K562 (cell line): ENCODE measurements at places on chromosomes 6 and 20. TPM values are rescaled to one million over a fixed set of nuclear protein-coding genes. Genes with fewer than 3 reads are reported as not detected.

DNA sequence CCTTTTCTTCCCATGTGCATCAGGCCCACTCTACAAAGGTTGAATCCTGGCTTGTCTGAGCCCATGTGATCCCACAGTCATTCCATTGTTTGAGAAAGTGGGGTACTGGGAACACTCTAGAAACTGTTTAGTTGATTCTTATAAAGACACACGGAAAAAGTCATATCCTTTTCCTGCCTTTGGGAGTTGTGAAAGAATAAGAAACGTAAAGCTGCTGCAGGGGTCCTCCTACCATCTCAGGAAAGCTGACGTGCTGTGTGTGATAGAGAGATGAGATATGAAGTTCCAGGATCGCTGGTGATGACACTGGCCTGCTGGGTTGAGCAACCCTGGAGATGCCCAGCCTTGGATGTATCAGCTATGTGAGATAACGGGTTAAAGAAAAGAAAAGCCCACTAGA lies 21.3 kb upstream of the HLA-DRB5 start:
- DNase-seq = no peak
- no peak overlapping the region for H3K4me3 ChIP-seq
- no peaks in the 10 kb centered on the region for H3K4me1 ChIP-seq
- no peaks in the 10 kb centered on the region for H3K36me3 ChIP-seq

The TASP1 gene
- 5.4 and 5.9 TPM in 2 replicates for total RNA-seq

The TSBP1 gene
- total RNA-seq = not detected in 2 replicates

The HCRTR2 gene
- not detected in 2 replicates for total RNA-seq

The TMEM151B gene
- not detected in 2 replicates for total RNA-seq

The FAM120B gene
- total RNA-seq = 22.6 and 23.0 TPM in 2 replicates

The FAM83C gene
- total RNA-seq = not detected in 2 replicates

- no peaks in the 10 kb centered on the region for H3K4me1 ChIP-seq
- H3K27me3 ChIP-seq = no peaks in the 10 kb centered on the region
- H3K4me3 ChIP-seq = no peak overlapping the region
- DNase-seq = no peak
These were observed 101.8 kb upstream of the SGK1 start for GRCh38 chr6:134419716-134420115.

- peaks cover 50% of the 10 kb centered on the region for H3K27me3 ChIP-seq
- DNase-seq = no peak
- H3K4me1 ChIP-seq = peaks cover 3% of the 10 kb centered on the region; the same call in 1 of the 2 replicates
- no peak overlapping the region for H3K4me3 ChIP-seq
- no peaks in the 10 kb centered on the region for H3K36me3 ChIP-seq
These were observed 58.2 kb upstream of the FOXP4 start for GRCh38 chr6:41487860-41488432.

DNA sequence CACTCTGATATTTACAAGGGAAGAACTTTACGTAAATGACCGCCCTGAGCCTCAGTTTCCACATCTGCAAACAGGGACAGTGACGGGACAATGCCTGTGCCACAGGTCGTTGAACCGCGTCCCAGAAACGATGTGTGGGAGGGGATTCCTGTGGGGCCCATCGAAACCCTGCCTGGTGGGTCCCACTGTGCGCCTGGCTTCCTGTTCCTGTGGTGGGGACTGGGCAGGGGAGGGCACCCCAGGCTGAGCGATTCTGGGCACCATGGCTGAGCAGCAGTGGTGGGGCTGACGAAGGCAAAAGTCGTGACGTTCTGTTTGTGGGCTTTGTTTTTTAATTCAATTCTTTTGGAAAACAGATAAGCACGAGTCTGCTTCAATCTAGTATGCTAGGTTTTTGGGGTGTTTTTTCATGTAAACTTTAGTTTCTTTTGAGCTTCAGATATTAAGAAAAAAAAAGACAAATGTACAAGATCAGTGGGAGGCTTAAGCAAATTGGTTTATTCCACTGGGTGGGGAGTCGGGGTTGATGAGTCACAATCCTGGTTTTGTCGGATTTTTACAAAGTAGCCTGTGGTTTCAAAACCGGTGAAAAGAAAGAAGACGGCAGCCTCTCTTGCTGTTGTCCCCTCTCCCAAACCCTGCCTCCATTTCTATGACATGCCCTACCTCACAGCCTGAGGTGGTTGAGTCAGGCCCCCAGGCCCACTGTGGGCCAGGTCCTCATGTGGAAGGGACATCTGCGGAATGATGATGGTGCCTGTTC lies 40.4 kb downstream of the GNAS-AS1 start:
- no peak for DNase-seq
- H3K27ac ChIP-seq = no peak overlapping the region
- H3K36me3 ChIP-seq = no peaks in the 10 kb centered on the region

The GSTA3 gene
- not detected in 2 replicates for total RNA-seq

- H3K4me1 ChIP-seq = peaks cover 17% of the 10 kb centered on the region
- no peak overlapping the region for H3K4me3 ChIP-seq
- H3K27me3 ChIP-seq = no peaks in the 10 kb centered on the region
- no peak overlapping the region for H3K27ac ChIP-seq
- peak; percentile 7 for DNase-seq
These were observed 150.6 kb downstream of the RPS12 start for GRCh38 chr6:132964868-132965382.

The TBC1D20 gene
- 17.8 and 20.6 TPM in 2 replicates for total RNA-seq

DNA sequence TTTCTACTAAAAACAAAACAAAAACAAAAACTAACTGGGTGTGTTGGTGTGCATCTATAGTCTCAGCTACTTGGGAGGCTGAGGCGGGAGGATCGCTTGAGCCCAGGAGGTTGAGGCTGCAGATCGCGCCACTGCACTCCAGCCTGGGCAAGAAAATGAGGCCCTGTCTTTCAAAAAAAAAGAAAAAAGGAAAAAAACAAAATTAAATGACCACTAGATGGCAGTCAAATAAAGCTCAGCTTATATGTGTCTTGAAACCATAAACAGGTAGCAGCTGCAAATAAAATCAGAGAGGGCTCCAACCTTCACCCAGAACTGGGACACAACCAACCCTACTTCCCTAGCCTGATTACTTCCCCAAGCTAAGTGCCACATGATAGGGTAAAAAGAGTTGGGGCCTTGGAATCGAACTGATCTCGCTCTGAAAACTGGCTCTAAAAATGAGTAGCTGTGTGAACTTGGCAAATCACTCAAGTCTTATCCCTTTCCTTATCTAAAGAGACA lies 67.1 kb upstream of the ADGRF4 start:
- H3K4me3 ChIP-seq = no peak overlapping the region
- DNase-seq = peak; percentile 48
- H3K36me3 ChIP-seq = peaks cover 3% of the 10 kb centered on the region; the same call in 2 of the 3 replicates
- no peaks in the 10 kb centered on the region for H3K4me1 ChIP-seq
- no peak overlapping the region for H3K27ac ChIP-seq

The KIF13A gene
- total RNA-seq = 30.1 and 33.8 TPM in 2 replicates

- H3K27ac ChIP-seq = no peak overlapping the region
- DNase-seq = no peak
- peaks cover 66% of the 10 kb centered on the region for H3K4me1 ChIP-seq
- no peaks in the 10 kb centered on the region for H3K27me3 ChIP-seq
These were observed 5.2 kb downstream of the TEAD3 start for GRCh38 chr6:35491558-35492257.

The RSPH3 gene
- 2.6 and 2.9 TPM in 2 replicates for total RNA-seq

The ULBP3 gene
- 0.38 TPM in 1 of 2 replicates, not detected in the other for total RNA-seq

DNA sequence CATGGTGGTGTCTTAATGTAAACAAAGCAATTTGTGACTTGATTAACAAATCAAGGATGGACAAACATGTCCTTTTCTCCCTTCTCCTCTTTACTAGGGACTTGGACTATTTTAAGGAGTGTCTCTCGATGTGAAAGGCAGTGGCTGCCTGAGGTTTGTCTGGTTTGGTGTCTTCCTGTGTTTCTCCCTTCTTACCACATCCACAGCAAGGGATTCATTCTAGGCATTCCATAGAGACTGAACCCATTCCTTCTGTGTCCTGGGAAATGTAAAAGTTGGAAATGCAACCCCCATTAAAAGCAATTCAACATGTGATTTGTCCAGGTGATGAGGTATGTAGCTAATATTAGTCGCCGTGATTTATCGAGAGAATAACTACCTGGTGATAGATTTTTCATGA lies 15.9 kb downstream of the NRN1 start:
- H3K4me1 ChIP-seq = no peaks in the 10 kb centered on the region
- no peak overlapping the region for H3K27ac ChIP-seq
- no peak for DNase-seq
- H3K4me3 ChIP-seq = no peak overlapping the region

DNA sequence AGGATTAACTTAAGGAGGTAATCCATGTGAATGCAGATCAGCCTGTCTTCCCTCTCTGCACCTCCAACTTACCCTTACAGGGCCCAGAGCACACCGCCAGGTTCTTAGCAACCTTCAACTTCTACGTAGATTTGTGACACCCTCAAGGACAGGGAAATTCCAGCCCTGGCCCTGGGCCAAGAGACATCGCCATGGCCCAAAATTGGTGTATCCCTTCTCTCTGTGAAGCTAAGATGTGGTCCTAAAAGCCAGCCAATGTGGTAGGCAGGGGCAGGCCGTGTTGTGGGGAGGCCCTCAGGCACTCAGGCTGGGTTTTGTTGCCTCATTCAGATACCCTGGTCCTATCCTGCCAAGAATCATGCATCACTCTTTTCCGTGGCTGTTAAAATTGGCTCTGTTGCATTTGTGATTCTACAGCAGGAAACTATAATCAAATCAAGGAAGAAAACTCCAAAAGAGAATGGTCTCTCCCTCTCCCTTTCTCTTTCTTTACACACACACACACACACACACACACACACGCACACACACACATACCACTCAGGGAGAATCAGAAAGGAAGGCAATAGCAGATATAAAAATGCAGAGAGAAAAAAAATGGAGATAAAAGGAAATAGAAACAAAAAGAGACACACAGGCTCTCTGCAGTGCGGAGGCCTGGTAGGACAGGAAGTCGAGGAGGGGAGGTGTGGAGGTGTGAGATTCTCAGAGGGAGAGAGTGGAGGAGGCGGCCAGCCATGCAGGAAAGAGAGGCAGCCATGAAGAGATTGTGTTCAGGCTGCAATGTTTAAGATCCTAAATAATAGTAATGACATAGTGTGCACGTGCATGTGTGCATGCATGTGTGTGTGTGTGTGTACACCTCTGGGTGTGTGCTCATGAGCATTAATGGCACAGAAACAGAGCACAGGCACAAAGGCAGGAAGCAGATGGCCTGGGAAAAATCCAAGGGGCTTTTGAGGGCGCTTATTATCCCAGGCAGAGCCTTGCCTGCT lies 201.8 kb upstream of the LRFN2 start:
- H3K36me3 ChIP-seq = no peaks in the 10 kb centered on the region
- 0 out of 3 replicates have a peak, but pooled peaks cover 2% of the 10 kb centered on the region for H3K27me3 ChIP-seq
- DNase-seq = no peak
- no peak overlapping the region for H3K4me3 ChIP-seq
- no peaks in the 10 kb centered on the region for H3K4me1 ChIP-seq

DNA sequence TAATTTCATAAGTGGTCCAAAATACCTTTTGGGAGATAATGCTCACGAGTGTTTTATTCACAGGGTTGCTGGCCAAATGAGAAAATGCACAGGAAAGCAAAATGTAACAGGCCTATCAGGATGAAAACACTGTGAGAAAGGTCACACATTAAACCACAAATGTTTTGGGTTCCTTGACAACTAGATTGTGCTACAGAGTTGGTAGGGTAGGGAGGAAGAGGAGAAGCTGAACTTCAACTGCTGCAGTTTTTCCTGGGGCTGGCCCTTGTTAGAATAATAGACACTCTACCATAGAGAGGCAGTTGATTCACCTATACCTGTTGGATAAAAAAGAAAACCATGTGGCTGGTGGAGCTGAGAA lies 28.1 kb upstream of the PAQR8 start:
- no peak overlapping the region for H3K27ac ChIP-seq
- H3K4me1 ChIP-seq = peaks cover 12% of the 10 kb centered on the region
- no peak for DNase-seq
- no peaks in the 10 kb centered on the region for H3K36me3 ChIP-seq
- H3K4me3 ChIP-seq = no peak overlapping the region

- DNase-seq = no peak
- H3K4me3 ChIP-seq = no peak overlapping the region
- H3K36me3 ChIP-seq = peaks cover 29% of the 10 kb centered on the region
These were observed 23.1 kb downstream of the FBXL4 start for GRCh38 chr6:98924647-98925046.

The TRAPPC3L gene
- not detected in 2 replicates for total RNA-seq

DNA sequence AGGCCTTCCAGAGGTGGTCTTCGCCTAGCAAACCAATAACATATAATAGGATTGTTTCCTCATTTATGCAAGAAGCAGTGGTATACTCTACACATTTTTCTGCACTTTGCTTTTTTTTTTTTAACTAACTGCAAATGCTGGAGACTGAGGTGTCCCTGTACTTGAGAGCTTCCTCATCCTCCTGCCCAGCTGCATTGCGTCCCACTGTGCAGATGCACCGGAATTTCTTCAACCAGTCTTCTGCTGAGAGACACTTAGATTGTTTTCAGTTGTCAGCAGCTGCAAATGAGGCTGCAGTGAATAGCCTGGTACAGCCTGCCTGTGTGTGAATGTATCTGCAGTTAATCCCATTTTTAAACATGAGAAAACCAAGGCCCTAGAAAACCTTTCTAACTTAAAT lies 11.5 kb downstream of the FGD2 start:
- H3K36me3 ChIP-seq = no peaks in the 10 kb centered on the region
- no peak for DNase-seq
- peaks cover 13% of the 10 kb centered on the region for H3K4me1 ChIP-seq
- H3K27me3 ChIP-seq = no peaks in the 10 kb centered on the region

The BMP5 gene
- not detected in 2 replicates for total RNA-seq

DNA sequence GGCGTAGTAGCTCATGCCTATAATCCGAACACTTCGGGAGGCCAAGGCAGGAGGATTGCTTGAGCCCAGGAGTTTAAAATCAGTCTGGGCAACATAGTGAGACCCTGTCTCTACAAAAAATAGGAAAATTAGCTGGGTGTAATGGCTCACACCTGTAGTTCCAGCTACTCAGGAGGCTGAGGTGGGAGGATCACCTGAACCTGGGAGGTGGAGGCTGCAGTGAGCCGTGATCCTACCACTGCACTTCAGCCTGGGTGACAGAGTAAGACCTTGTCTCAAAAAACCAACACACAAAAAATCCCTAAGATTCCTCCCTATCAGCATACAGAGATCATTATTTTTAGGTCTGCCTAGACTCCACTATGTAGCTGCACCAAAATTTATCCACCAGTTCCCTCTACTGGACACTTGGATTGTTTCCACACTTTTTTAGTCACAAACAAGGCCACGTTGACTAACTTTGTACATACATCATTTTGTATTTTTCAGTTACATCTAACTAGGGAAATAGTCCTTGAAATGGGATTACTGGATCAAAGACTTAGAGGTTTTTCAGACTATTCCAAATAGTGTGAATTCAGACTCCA lies 3.6 kb upstream of the PHF1 start:
- H3K4me3 ChIP-seq = no peak overlapping the region
- H3K36me3 ChIP-seq = peaks cover 72% of the 10 kb centered on the region
- DNase-seq = peak; percentile 63

The RIPOR3 gene
- total RNA-seq = 43.3 and 46.1 TPM in 2 replicates

- H3K36me3 ChIP-seq = peaks cover 78% of the 10 kb centered on the region
- H3K4me1 ChIP-seq = peaks cover 12% of the 10 kb centered on the region; the same call in 1 of the 2 replicates
These were observed 85.3 kb downstream of the ASXL1 start for GRCh38 chr20:32443386-32443974.

DNA sequence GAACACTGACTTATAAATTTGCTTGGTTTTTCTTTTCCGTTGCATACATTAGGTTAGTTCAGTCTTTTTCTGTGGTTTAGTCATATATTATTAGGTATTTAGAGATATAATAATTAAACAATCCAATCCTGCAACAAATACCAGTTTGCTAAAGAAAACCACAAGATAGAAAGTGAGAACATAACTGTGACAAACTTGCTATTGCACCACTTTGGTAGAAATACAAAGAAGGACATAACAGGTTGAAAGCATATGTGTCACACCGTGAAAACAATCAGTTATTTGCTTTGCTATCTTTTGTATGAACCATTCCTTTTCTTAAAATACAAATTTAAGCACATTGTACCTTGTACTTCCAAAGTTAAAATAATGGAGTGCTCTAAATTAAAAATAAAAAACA lies 42.0 kb upstream of the KCNQ5 start:
- no peaks in the 10 kb centered on the region for H3K36me3 ChIP-seq
- no peaks in the 10 kb centered on the region; the same call in 2 of the 3 replicates for H3K4me1 ChIP-seq
- peak overlapping the region; percentile 24; the same call in 2 of the 3 replicates for H3K27ac ChIP-seq
- no peak for DNase-seq
- H3K4me3 ChIP-seq = no peak overlapping the region
- no peaks in the 10 kb centered on the region for H3K27me3 ChIP-seq
